SJCRH30 (cell line): ENCODE measurements at places on chromosomes 12 and 14.
A peak's percentile ranks its signal among the peaks of the same experiment; 100 is the strongest.

- DNase-seq = peak; percentile 43
These were observed 130.8 kb downstream of the LLPH start for GRCh38 chr12:65999564-66000280.

DNA sequence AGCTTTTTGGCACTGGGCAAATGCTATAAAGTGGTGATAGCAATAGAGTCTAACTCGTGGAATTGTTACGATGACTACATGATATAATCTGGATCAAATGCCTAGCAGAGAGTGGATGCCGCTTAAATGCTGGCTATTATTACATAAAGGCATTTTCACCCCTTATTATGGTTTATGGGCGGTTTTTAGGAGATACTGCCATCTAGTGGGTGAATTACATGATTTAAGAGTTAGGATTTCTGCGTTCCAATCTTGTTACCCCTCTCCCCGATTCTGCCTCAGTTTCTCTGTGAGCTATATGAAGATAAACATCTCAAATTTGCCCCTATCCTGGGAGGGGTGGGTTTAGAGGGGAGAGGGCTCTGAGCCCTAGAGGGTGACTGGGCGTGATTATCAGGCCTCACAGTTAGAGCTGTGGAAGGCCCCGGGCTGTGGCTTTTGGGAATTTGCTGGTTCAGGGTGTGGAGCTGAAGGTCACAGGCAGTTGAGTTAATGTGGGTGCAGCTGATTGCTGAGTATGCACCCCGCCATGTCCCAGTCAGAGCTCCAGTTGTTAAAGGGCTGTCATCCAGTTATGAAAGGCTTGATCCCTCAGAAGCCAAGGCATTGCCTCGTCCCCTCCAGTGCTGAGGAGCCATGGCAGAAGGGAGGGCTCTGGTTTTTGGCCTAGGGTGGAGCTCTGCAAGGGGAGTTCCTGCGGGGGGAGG, 14.4 kb downstream of the CLSTN3 start:
- DNase-seq = peak; percentile 61

- no peak for DNase-seq
These were observed 43.4 kb downstream of the PSMA6 start for GRCh38 chr14:35335388-35336092.

GRCh38 chr14:61504901-61505300, 183.5 kb downstream of the PRKCH start:
- no peak for DNase-seq

DNA sequence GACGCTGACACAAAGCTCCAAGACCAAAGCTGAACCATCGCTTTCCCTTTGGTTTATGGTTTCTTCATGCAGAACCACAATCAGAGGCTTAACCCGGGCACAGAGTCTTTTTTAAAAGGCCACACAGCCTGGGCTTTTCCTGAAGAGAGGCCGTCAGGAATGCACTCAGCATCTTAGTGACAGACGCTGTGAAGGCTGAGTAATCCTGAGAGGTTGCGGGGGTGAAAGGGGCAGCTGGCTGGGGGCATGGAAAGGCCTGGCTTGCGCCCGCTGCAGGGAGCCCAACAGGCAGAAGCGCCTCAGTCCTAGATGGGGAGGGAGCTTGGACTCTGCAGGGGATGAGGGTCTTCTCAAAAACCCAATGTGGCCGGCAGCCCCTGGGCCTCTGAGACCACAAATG, 13.6 kb downstream of the CTDSP2 start:
- DNase-seq = no peak

DNA sequence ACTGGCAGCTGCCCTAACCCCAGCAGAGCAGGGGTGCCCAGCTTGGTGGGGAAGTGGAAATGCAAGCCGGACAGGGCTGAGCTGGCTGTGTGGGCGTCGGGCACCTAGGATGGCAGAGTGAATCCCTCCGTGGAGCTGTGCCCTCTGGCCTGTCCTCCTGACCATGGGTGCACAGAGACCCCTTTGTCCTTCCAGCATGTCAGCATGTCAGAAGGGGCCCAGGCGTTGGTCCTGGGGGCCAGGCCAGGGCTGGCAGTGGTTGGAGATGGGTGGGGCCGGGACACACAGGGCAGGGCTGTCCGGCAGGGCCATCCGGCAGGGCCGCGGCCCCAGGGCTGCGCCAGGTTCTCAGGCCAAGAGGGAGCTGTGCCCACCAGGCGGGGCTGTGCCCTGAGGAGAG, 8.8 kb upstream of the TEX22 start:
- no peak for DNase-seq

DNA sequence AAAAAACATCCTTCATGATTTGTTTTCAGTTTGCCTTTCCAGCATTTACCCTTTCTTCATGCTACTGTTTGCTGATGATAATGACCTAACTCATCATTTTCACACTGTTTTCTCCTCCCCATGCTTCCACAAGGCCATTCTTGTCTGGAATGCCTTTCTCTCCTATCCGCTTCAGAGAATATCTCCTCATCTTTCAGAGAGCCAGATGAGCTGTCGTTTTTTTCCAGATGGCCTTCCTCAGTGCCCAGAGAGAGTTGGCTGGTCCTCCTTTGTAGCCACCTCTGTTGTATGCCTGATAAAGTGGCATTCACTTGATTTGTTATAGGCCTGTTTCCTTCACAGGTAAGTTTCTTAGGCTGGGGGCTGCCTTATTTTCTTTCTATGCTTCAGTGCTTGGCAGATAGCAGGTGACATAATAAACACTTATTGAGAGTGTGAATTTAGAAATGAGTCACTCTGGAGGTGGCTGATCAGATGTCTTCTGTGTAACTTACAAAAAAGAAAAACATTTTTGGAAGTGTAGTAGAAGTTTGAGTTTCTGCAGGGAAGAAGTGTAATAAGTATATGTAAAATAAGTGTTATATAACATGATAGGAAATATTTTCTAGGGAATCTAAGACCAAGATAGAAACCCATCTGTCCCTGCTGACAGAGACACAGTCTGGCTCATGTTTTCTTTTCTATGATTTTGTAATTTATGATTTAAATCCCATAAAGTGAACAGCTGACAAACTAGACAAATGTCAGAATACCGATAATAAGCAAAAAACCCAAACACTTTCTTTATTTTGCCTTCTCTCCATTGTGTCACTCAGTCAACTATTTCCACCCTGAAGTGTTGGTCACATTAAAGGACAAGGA, 174.5 kb downstream of the DACT1 start:
- no peak for DNase-seq

GRCh38 chr12:45183246-45183645, 32.6 kb upstream of the ANO6 start:
- DNase-seq = no peak

DNA sequence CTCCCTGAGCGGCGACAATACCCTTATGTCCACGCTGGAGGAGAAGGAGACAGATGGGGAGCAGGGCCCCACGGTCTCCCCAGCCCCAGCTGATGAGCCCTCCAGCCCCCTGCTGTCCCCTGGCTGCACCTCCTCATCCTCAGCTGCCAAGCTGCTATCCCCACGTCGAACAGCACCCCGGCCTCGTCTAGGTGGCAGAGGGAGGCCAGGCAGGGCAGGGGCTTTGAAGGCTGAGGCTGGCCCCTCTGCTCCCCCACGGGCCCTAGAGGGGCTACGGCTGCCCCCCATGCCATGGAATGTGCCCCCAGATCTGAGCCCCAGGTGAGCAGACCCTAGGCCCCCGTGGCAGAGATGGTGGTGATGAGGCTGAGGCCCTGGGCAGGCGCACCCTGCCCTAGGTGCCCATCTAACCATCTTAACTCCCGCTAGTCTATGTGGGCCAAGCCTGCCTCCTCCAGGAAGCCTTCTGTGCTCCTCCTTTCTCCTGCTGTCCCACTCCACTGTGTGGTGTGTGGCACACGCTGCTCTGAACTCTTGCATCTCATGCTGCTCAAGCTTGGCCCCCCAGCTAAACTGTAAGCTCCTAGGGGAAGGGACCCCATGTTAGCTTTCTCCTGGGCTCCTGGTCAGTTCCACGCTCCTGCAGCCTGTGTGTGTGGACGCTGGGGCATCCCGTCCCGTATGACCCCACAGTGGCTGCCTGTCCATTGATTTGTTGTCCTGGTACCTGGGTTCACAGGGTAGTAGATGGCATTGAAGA, 12.1 kb downstream of the MCRS1 start:
- DNase-seq = no peak

GRCh38 chr12:30996752-30997151, 70.2 kb downstream of the TSPAN11 start:
- DNase-seq = peak; percentile 58

DNA sequence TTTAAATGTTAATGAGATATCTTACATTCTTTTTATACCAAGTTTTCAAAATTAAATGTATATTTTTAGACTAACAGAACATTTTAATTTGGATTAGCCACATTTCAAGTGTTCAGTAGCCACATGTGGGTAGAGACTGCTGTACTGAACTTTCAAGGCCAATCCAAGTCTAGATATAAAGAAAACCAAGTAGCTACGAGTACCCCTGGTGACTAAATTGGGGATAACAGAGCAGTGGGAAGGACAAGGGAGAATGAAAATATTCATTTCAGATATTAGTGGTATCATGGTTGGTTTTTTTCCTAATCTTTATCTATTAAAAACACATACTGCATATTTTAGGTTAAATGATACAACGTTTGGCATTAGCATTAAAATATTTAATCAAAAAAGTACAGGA, 69.4 kb upstream of the RHOJ start:
- no peak for DNase-seq

- no peak for DNase-seq
These were observed 93.0 kb downstream of the TRHDE start for GRCh38 chr12:72365151-72365550.

DNA sequence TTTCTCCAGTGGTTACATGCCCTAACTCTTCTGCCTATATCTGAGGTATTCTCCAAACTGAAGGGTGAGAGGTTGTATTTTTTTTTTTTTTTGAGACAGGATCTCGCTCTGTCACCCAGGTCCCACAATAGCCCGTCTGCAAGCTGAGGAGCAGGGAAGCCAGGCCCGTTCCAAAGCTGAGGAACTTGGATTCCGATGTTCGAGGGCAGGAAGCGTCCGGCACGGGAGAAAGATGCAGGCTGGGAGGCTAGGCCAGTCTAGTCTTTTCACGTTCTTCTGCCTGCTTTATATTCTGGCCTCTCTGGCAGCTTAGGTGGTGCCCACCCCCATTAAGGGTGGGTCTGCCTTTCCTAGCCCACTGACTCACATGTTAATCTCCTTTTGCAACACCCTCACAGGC, 67.0 kb upstream of the DYNC1H1 start:
- DNase-seq = no peak

GRCh38 chr14:26286913-26287205, 311.0 kb downstream of the NOVA1 start:
- no peak for DNase-seq

GRCh38 chr14:90698379-90698869, 117.8 kb downstream of the TTC7B start:
- DNase-seq = peak; percentile 90

DNA sequence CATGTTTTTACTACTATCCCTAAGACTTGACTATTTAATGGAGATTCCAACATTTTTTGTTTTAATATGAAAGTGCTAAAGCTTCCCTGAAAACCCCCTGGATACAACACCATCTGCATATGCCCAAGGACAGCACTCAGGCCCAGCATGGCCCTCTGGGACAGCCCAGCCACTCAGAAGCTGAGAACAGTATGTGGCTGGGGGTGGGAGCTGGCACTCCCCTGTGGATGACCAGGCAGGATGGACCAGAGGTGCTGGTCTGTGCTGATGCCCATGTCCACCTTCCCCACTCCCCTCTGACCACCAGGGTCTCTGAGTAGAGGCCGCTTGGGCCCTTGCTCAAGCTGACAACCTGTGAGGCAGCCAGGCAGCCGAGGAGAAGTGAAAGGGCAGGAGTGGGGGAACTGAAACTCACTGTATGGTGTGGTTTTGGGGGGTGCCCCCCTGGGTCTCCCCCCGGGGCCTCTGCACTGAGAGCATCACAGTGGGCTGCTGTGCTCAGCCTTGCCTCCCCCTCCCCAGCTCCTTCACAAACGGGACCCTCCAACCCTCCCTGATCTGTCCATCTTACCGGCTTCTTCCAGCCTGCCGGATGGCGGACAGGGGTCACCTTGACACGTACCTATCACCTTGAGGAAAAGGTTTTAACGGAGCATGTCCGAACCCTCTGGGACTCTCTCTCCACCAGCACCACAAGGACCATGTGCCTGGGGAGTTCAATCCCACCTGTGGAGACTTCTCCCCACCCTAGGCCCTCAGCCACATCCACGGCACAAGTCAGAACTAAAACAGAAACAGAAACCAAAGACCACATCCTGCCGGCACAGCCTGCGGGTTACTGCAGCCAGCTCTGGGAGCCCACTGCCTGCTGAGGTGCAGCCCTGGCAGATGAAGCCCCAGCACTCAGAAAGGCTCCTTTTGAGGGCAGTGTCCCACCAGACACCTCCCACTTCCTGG, at the start of gene TMEM229B:
TSS of gene TMEM229B (minus strand) at position 785 of the 957 bp plus-strand sequence. CDS start 14,798 bp downstream, outside the sequence.
- DNase-seq = no peak

GRCh38 chr12:132014092-132014914, 64.6 kb downstream of the EP400 start:
- no peak for DNase-seq

DNA sequence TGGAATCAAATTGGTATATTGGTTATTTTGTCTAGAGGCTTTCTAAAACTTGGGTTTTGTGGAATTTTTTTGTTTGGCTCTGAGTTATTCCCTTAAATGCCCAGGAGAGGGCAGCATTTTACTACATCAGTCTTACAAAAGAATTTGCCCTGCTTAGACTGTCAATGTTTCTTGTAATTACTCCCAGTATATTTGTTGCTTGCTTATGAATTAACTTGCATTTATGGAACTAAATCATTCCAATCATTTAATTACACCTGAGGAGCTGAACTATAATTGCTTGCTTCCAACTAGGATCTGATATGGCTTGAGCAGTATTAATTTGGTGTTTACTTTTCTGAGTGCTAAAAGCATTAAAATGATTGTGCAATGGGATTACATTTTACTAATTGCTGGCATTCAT, 48.7 kb downstream of the MIPOL1 start:
- peak; percentile 73 for DNase-seq

DNA sequence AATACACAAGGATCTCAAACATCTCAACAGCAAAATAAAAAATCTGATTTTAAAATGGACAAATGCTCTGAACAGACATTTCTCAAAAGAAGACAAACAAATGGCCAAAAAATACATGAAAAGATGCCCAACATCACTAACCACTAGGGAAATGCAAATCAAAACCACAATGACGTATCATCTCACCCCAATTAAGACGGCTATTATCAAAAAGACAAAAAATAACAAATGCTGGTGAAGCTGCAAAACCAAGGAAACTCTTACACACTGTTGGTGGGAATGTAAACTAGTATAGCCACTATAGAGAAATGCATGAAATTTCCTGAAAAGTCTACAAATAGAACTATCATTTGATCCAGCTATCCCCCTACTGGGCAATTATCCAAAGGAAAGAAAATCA, 145.0 kb downstream of the BTG1 start:
- DNase-seq = no peak

- DNase-seq = no peak
These were observed 23.0 kb upstream of the GSG1 start for GRCh38 chr12:13126494-13126893.
